IMR-90 (cell line): ENCODE measurements at places on chromosomes 4 and X.
A peak's percentile ranks its signal among the peaks of the same experiment; 100 is the strongest.

DNA sequence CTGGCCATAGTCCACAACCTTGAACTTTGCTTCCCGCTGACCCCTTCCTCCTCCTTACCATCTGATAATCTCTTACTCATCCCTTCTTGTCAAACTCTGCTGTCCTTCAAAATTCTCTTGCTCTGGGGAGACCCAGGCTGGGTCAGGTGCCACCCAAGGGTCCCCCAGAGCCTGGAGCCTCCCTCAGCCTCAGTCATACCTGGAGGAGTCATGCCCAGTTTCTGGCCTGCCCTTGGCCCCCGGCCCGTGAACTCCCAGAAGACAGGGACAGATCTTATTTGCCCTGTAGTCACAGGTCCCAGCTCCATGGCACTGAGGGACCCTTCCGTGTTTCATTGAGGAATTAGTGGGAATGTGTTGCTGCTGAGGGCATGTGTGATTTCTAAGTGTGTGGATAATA, 4.7 kb upstream of the GPR78 start:
- no peak for DNase-seq

- no peak for DNase-seq
Measured at GRCh38 chr4:10118048-10119004, 1.7 kb upstream of the WDR1 start.

DNA sequence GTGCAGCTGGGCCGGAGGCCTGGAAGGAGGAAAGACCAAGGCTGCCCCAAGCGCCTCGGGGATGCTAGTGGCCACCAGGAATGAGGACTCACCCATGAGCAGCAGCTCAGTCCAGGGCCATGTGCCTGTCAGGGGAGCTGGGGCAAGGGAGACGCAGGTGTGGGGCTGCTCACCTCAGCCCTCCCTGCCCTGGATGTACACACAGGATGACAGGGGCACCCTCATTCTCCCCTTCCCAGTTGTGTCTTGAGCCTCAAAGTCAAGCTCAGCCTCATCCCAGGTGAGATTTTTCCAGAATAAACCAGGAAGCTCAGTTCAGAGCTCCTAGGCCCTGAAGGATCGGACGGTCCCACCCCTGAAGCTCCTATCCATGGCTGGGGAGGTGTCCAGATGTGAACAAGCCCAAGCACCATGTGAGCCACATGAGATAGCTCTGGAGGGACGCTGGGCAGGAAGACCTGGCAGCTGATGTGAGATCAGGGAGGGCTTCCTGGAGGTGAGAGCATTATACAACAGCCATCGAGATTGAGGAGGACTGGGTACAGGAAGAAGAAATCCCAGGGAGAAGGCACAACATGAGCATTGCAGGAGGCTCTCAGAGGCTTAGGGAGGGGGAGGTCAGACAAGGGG, 23.0 kb downstream of the HTRA3 start:
- DNase-seq, result no peak

DNA sequence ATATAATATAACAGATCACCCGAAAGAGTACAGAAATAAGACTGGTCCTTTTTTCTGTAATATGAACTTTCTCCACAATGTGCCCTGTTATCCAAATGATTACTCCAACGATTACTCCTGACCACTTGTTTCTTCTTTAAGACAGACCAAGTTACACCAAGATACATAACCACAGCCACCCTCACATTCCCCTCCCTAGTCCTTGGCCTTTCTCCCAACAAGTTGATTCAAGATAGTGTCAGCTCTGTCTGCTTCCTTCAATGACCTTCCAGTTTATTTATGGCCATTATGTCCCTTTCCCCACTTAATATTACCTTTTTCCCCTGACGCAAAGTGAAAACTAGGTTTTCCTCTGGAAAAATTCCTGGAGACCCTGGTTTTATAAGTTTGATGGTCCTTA, 397.2 kb downstream of the FAM47B start:
- DNase-seq, result no peak

- peak; percentile 0 for DNase-seq
Measured at GRCh38 chrX:91435395-91435794, 756 bp downstream of the PABPC5 start.

- peak; percentile 44 for DNase-seq
Measured at GRCh38 chr4:165378745-165379677, at the start of gene CPE. TSS of gene CPE (plus strand) at chr4:165379008. CDS start at chr4:165379222, 214 bp downstream.

DNA sequence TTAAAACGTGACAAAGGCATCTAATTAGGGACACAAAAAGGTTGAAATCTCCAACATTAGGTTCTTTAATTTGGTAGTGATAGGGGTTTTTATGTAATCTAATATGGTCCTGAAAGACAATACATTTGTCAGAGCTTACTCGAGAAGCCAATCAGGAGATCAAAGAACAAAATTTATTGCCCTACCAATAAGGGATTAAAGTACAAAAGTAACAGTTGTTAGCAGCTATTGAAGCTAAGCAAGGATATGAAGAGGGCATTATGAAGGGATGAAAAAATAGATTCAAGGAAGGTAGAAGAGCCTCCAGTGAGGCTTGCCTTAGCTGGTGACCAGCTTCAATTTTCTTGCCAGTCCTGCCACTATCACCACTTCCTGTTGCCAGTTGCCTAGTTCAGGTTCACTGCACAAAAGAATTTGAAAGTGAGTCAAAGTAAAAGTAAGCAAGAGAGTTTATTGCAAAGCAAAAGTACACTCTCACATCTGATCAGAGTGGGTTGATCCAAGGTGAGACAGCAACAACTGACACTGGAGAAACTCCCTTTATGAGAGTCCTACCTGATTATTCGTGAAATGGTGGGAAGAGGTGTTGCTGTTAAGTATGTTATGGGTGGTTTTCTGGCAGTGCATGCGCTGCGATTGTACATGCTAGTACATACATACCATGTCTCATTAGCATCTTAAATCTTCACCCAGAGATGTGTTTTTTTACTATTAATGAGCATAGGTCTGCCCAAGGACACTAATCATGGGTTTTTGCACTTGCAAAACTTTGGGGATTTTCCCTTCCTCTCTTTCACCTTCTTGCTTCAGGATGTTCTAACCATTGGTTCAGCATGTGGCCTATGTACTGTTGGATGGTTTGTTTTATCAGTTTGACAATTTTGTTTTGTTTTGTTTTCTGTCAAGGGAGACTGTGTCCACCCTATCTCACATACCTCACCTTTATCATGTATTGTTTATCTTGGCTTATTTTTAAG, 263.2 kb upstream of the ITM2A start:
- no peak for DNase-seq

DNA sequence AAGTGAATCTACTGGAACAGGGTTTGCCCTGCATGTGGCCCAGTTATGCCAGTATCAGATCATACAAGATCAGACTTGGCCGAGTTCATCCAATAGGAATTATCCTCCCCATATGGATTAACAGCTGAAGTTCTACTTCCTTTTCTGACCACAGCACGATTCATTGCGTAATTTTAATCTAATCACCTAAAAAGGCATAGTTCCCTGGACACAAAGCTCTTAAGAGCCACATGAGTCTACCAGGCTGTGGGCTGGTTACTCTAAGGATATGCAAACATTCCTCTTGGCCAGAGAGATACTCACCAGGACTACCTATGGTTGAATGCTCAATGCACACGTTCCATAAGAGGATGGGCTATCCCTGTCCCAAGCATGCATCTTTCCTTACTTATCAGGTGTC, 46.9 kb downstream of the CHST7 start:
- no peak for DNase-seq

DNA sequence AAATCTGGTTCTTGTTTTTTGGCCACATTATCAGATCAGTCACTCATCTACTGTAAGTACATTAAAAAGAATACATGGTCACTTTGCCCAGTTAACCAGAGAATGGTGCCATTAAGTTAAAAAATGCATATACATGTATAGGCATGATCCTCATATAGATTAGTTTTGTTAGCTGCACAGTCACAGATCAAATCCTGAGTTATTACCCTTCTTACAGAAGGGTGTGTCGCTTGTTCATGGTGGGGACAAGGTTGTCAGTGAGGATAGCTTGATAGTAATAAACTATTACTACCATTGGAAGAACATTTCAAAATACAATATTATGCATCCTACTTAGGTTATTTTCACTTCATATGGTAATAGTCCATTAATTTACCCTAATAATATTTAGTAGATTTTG, 48.5 kb downstream of the GALNT7 start:
- no peak for DNase-seq

DNA sequence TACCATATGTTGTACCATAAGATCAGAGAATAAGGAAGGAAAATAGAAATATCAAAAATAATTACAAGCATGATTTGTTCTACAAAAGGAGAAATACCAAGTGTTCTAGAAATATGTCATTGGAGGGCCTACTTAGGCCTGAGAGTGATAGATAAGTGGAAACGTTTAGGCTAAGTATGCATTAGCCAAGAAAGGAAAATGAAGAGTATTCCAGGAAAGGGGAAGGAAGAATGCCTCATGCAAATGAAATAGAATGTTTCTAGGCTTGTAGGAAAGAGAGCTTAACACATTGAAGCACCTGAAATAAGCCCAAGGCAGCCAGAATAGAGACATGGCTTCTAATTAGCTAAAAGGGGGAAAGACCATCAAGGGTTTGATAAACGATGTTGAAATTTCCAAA, 595.7 kb upstream of the ATOH1 start:
- DNase-seq, result no peak

DNA sequence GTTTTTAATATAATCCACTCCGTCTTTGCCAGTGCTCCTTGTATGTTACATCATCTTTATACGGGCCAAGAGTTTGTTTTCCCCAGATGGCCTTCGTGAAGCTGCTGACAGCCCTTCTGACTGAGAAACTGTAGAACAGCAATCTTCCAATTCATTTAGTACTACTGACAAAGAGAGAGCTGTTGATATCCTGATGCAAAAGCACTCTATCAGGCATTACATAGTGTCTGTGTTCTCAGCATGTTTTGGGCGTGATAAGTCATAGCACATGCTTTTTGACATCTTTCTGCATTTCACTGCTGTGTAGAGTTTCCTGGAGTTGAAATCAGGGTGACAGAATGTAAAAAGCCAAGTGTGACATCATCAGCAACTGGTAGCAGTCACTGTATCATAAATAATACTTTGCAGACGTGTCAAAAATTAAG, 746.3 kb upstream of the FAM241A start:
- DNase-seq, result peak; percentile 17

GRCh38 chr4:89598602-89599001, 238.4 kb downstream of the SNCA start:
- peak; percentile 17 for DNase-seq

DNA sequence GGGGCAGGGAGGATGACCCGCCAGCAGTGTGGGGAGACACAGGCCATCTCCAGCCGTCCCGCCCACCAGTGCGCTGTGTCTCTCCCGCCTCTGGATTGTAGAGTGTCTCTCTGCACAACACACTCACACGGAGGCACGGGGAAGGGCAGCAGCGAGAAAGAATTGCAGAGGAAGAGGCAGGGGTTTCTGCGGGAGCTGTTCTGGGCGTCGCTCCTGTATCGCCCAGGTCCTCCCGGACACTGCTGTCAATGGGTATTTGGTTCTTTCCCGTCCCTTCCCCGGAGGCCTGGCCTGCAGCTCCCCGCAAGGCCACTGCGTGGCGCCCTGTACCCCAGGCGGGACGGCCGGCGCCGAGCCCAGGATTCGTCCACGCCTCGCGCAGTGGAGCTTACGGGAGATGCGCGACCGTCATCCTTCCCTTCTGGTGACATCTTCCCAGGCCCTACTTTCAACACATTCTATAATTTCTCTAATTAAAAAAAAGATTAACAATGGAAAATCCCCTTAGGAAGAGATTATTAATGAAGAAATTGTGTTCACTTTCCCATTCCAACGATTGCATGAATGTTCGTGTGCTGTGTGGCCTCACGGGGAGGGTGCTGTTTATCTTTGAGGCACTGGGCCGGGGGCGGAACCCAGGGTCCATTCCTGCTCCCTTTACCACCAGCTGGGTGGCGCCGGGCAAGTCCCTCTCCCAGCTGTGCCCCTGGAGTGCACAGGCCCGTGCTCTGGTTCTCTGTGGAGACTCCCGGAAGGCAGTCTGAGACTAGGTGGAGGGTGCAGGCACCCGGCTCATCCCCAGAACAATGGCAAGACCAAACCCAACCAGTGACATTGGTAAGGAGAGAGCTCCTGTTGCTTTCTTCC, 95.7 kb downstream of the CPZ start:
- peak; percentile 2 for DNase-seq

DNA sequence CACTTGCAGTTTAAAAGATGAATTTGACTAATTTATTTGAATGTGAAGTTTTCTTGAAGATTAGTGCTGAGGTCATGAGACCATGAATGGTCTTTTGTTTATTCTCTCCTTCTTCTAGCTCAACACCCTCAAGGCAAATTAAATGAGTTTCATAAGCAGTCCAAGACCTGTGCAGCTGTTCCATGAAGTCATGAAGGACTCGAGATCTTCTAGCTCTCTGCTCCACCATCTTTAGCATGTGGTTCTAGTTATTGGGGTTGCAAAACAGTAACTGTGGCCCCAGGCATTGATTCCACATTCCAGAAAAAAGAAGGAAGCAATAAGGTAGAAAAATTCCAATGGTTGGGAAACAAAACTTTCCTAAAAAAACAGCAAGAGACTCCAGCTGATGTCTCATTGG, 84.2 kb upstream of the HS3ST1 start:
- no peak for DNase-seq

DNA sequence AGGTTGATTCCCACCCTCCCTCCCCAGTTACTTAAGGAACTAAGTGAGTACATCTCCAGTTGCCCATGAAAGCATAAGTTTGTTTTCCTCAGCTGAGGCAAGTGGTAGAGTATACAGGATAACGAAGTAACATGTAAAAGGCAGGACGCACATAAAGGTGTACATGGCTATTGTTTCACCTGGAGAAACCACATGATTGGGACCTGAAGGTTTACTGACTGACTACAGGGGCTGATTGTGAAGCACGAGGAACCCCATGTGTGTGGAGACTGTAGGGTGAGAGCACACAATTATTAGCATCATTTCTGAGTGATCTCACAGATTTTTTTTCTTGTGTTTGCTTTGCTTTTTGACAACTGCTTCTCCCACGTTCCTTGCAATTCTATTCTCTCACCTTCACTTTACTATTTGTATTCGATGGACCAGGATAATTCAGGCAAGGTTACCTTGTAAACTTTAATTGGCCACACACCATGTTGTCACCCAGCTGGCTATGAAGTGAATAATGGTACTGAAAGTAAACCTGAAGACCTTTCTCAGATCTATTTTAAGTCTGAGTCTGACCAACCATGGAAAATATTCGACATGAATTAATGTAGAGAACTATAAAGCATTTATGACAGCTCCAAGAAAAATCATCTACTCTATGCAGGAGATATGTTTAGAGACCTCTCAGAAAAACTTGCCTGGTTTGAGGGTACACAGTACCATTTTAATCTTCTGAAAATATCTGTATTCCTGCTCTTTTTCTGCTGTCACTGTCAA, 102.5 kb upstream of the MYOZ2 start:
- no peak for DNase-seq

DNA sequence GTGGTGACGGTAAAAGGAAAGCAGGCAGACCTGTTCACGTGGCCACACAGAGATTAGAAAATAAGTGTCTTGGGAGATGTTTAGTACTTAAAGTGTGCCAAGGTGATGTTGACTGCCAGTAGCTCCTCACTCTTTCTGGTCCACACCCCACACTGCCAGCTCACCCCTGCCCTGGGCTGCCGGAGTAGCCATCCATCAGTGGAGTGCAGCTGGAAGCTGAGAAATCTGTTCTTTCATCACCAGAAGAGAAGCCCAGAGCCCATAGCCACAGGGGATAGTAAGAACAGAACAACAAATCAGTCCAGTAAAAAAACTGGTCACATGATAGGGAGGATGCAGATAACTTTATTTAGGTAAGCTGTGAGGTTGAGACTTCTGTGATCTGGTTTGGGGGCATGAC, 64.1 kb downstream of the WWC2 start:
- DNase-seq, result no peak
